Mammary epithelial cell (primary cell): ENCODE measurements at places on chromosomes 1 and 21.

GRCh38 chr1:179816196-179816960 is 61.2 kb downstream of the TOR1AIP2 start:
- no peak for DNase-seq

- DNase-seq, result no peak
Measured at GRCh38 chr1:81406292-81406999, 394.3 kb upstream of the ADGRL2 start.

GRCh38 chr1:147600119-147601111 is 59.1 kb downstream of the BCL9 start:
- DNase-seq, result peak; percentile 38

- no peak for DNase-seq
Measured at GRCh38 chr21:43702785-43703034, 16.2 kb upstream of the PDXK start.

- DNase-seq, result no peak
Measured at GRCh38 chr1:207872621-207873020, 38.3 kb downstream of the CD34 start.

GRCh38 chr1:19430121-19431068 is 54.9 kb downstream of the CAPZB start:
- peak; percentile 59 for DNase-seq

DNA sequence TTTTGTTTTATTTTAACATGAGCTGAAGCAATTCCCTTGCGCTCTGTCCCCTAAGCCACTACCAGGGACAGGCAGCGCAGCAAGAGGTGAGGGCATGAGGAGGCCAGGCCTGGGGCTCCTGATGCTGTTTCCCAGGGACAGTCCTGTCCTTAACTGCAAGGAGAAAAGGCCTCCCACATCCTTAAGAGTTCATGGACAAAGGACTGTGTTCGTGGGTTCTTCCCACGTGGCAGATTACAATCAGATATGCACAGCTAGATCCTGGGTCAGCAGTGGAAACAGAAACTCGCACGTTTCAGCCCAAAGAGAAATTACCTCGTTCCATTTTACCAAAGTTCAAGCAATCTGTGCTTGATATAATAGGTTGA is 85.8 kb downstream of the MIS18A start:
- DNase-seq, result no peak

DNA sequence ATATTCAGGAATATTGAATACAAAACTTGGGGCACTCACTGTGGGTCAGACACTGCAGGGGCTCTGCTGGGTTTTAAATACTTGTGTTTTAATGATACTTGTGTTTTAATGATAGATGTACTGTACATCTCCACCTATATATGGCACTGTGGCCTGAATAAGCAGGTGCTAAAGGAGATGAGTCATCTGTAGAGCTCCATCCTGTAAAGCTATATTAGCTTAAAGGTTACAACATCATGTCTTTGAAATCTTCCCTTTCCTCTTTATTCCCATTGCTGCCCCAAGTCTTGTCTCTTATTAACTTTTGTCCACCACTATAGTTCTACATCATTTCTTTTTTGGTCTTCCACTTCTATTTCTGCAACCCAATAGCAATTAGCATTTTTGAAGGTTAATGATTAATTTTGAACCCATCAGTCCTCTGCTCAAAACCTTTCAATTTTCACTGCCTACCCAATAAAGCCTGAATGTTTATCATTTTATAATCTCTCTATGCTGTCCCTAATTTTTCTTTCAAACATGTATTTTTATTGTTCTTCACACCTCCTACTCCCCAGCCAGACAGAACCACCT is 113.3 kb upstream of the PTGFR start:
- peak; percentile 36 for DNase-seq

- no peak for DNase-seq
Measured at GRCh38 chr21:44433791-44434567, 21.3 kb upstream of the LRRC3 start.

GRCh38 chr21:28152732-28153131 is 839.9 kb downstream of the LTN1 start:
- DNase-seq, result no peak

DNA sequence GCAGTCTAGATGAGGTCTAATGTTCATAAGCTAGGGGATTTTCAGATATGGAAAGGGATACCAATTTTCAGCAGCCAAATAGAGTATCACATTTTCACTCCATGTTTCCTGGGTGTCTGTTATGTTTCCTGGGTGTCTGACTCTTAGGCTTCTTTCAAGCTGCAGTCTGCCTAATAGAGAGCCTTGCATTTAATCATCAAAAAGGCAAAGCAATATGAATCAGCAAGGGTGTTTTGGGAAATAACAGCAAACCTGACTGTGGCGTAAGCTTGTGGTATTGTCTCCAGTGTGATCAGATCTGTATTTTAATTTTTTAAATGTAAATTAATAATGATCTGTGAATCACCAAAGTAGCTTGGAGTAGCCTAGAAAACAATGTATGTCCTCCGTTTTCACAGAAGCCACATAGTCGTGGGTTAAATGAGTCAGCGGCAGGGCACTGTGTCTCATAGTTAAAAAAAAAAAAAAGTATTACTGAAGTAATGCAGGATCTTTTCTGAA is 10.4 kb downstream of the LGALS8 start:
- peak; percentile 72 for DNase-seq

- no peak for DNase-seq
Measured at GRCh38 chr1:12032161-12032621, 12.9 kb downstream of the MIIP start.

DNA sequence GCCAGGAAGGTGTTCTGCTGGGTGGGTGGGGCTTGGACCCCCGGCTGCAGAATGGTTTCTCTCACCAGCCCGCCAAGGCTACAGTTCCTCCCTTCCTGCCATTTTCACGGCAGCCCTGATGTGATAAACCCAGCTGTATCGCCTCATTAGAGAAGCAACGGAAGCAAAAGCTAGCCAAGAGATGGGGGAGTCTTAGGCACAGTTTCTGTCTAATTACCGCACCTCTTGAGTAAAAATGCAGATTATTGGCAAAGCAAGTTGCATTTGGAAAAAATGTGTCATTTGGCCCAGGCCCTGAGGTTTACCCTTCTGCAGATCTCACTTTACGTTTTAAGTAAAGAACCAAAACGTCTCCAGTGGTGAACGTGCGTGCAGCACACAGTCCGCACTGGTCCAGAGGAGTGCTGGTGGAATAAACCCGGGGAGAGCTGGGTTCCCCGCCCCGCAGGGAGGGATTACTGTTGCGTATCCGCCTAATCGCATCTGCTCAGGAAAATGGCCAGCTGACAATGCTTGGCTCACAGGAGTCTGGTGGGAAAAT is 109.9 kb downstream of the GALNT2 start:
- DNase-seq, result no peak

- DNase-seq, result no peak
Measured at GRCh38 chr1:90957497-90957896, 64.3 kb downstream of the ZNF644 start.

GRCh38 chr21:29914326-29914725 is 25.5 kb downstream of the GRIK1 start:
- peak; percentile 42 for DNase-seq

GRCh38 chr1:27973771-27974416 is 14.1 kb downstream of the XKR8 start:
- no peak for DNase-seq

GRCh38 chr1:14826172-14826636 is 227.7 kb downstream of the KAZN start:
- DNase-seq, result no peak

GRCh38 chr1:18109058-18109755 is 1.6 kb downstream of the IGSF21 start:
- DNase-seq, result no peak

DNA sequence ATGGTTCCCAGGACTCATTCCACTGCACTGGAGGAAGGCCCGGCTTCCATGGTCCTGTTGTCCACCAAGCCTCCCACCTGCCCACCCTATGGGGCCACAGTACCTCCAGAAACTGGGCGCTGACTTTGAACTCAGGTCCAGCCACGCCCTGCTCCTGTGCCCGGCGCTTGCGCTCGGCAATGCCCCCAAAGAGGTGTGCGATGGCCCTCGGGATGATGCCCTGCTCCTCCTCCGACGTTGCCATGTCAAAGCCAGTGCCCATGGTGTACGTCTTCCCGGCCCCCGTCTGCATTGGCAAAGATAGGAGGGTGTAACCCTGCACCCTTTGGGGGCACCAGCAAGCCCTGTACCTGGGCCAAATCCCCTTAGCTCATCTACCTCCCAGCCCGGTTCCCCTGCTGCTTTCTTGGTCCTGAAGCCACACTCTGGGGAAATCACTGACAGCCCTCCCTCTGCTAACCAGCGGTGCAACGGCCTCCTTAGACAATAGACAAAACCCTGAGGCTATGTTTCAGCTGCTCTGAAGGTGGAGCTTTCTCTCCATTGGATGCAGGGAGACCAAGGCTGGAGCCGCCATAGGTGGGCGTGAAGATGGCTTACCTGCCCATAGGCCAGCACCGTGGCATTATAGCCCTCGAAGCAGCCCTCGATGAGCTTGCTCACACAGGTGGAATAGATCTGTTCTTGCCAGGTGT is 14.7 kb downstream of the KIF21B start:
- DNase-seq, result no peak

GRCh38 chr1:108521990-108522393 is 37.9 kb upstream of the EEIG2 start:
- DNase-seq, result no peak

DNA sequence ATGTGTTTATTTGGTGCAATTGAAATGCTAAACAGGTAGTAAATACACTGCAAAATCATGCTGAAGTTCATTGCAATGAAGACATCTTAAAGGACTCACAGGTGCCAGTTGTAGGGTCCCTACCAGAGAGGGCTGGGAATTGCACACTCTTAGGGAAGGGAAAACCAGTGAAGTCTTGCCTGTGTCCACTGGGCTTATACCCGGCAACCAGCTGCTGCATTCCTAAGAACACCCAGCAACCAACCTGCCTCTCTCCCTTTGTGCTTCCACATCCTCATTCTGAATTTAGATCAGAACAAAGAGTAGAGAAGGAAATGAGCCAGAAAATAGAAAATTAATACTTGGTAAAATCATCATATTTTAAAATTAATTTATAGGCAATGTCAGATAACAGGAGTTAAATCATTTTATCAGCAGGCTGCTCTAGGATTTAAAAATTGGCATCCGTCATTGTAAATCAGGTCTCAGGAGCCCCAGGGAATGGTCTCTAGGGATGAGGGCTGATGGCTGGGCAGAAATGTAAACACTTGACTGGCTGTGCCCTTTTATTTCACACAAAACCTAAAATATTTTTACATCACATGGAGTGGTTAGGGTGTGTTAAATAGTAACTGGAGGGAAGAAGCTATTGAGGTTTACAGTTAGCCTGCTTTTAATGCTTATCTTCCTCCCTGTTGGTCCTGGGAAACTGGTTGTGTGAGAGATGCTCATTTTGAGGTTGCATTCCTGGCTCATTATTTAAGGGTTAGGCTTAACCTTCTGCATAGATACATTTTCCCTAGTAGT is 31.3 kb downstream of the PTGFRN start:
- DNase-seq, result no peak

DNA sequence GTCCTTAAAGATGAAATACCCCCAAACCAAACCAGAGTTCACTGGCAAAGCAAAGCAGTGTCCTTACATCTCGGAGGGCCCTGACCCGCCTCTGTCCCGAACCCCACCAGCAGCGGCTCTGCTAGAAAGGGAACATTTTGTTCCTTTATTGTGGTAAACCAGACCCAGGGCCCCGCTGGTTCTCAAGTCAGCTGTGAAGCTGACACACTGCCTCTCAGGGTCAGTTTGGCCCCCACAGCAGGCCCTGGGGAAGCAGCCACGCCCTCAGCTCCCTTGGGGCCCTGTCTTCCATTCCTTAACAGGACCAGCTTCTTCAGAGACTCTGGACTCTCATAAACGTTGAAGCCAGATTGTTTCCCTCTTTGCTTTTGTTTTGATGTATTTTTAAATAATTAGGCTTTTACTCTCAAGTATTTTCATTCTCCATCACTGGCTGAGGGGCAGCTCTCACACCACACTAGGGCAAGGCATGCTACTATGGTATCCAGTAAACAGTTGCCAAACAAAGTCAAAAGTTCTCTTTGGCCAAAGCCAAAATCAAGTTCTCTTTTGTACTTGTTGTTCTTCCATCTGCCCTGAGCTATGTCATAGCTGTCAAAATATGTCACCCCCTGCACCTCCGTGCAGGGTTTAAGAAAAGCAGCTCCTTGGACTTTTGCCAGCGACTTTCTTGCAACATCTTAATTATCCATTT is 61.1 kb upstream of the ANGPTL1 start:
- no peak for DNase-seq

GRCh38 chr1:153742411-153743142 is 14.7 kb downstream of the INTS3 start:
- no peak for DNase-seq

GRCh38 chr1:229280921-229281320 is 10.0 kb downstream of the RAB4A start:
- no peak for DNase-seq

- DNase-seq, result no peak
Measured at GRCh38 chr1:178938959-178939317, 68.1 kb upstream of the ANGPTL1 start.

DNA sequence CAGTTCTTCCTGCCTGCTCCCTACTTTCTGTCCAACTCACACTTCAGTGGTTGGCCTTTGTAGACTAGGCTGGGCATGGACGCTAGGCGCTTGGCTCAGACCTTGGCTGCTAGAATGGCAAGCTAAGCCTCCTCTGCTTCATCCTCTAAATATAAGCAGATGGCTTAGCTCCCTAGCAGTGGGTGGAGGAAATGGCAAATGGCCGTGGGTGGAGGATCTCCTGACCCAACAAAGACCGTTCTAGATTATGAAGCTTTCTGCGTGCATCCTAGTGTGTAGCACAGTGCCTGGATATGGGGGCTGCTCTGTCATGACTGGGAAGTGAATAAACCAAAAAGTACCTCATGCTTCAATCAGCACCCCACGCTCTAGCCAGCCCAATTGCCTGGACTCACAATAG is 10.4 kb upstream of the ETV3L start:
- DNase-seq, result no peak

- DNase-seq, result no peak
Measured at GRCh38 chr1:112272101-112272772, 123.8 kb upstream of the CTTNBP2NL start.

GRCh38 chr1:8447616-8448150 is 129.8 kb downstream of the SLC45A1 start:
- DNase-seq, result no peak

DNA sequence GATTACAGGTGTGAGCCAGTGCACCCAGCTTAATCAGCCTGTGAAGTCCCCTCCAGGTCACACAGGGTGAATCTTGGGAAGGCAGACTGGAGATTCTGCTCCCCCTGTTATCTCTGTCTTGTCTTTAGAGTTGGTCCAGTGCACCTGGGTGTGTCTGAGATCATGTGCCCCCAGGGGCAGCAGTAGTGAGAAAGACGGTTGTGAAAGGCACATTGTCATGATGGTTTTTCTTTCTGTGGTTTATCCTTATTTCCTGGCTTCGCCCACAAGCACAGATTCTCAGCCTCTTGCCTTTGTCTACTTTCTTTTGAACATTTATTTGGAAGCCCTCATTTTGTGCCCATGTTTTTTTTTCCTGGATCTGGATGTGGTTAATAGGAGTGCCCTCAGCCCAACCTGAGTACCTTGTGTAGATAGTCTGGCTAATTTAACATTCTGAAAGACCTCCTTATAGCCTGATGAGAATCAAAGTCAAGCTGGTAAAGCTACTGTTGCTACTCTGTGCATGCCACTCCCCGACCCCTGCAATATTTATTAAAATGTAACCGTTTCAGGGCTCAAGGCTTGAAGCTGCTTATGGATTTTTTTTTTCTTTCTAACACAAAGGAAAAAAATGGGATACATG is 23.7 kb downstream of the UCK2 start:
- peak; percentile 92 for DNase-seq

- DNase-seq, result peak; percentile 71
Measured at GRCh38 chr1:43934101-43934985, 742 bp downstream of the ARTN start.

- no peak for DNase-seq
Measured at GRCh38 chr1:206863266-206863665, 2.2 kb upstream of the IL20 start.

GRCh38 chr1:29541631-29542030 is 305.3 kb downstream of the PTPRU start:
- DNase-seq, result no peak
